ENCODE measurements at places on chromosomes 16 and 17.
A peak's percentile ranks its signal among the peaks of the same experiment; 100 is the strongest.

GRCh38 chr16:86527366-86527765 lies 17.0 kb downstream of the FOXF1 start:
- DNase-seq: no peak

GRCh38 chr17:42979511-42980273 lies at the start of gene PTGES3L:
Gene PTGES3L, minus strand, starts transcription at chr17:42980080. Its CDS starts 27 bp downstream, at chr17:42980053.
- DNase-seq: no peak

DNA sequence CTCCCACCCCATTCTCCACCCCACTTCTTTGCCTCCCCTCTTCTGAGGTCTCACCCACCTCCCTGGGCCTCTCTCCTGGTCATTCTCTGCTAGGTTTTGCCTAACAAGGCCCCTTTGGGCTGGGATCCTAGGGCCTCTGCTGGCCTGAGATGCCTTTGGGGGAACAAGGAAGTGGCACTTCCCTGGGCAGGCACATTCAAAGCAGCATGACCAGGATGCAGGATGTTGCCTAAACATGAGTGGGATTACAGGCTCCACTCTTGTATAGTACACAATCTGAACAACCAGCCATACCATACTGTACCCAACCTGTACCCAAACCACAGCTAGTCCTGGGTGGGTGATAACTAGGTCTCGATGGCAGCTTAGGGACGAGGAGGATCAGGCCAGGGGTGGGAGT lies 9.0 kb downstream of the GALK1 start:
- DNase-seq: no peak

- peak; percentile 44 for DNase-seq
Observed at GRCh38 chr17:35918665-35919064, 11.9 kb downstream of the RDM1 start.

DNA sequence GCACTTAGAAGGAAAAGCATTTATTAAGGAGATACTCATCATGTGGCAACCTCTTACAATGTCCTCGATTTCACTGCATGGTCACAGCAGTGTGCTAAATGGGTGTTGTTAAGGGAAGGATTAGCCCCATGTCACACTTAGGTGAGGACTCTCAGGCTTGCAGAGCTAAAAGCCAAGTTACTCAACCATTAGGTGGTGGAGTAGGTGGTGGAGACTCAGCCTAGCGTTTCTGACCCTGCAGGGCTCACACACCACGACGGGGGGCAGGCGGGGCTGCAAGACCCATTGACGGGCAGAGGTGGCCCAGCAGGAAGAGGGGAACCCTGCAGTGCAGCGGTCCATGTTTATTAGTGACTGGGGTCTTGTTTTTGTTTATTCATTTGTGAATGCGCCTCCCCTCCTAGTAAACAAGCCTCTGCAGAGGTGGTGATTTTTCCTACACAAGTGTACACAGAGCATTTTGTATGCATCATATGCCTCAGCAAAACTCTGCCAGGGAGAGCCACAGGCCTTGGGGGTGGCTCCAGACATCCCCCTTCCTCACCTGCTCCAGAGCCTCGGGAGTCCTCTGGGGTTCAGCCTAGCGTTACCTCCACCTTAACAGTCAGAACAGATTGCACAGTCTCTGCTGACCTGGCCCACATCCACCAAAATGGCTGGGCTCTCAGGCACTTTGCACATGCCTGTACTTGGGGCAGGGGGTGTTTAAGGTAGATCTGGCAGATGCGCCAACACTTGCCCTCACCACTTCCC lies 216.7 kb downstream of the C16orf95 start:
- DNase-seq: no peak
